ENCODE measurements at places on chromosomes 1 and 21. TPM values are rescaled to one million over a fixed set of nuclear protein-coding genes. Genes with fewer than 3 reads are reported as not detected.

DNA sequence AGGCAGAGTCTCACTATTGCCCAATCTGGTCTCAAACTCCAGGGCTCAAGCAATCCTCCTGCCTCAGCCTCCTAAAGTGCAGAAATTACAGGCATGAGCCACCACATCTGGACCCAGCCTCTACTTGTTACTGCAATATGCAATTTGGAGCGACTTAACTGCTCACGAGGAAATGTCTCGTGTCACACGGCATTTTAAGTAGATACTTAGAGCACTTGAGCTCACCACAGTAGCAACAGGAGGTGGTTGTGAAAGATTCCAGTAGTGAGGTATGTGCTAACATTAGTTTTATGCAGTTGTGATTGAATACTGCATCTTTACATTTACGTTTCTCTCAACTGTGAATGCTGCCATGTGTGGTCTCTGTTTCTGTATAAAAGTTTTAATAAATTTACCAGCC is 5.8 kb upstream of the NDUFV3 start:
- no peaks in the 10 kb centered on the region for H3K4me1 ChIP-seq
- no peak overlapping the region for H3K27ac ChIP-seq
- no peaks in the 10 kb centered on the region for H3K27me3 ChIP-seq
- peak; percentile 11 for DNase-seq

GRCh38 chr1:238346340-238346739 is 455.6 kb upstream of the ZP4 start:
- no peaks in the 10 kb centered on the region for H3K4me1 ChIP-seq
- H3K36me3 ChIP-seq, result no peaks in the 10 kb centered on the region
- no peaks in the 10 kb centered on the region for H3K27me3 ChIP-seq
- no peak overlapping the region for H3K4me3 ChIP-seq
- H3K27ac ChIP-seq, result no peak overlapping the region

GRCh38 chr1:55382806-55383305 is 167.7 kb upstream of the USP24 start:
- H3K4me1 ChIP-seq, result peaks cover 3% of the 10 kb centered on the region
- no peaks in the 10 kb centered on the region for H3K27me3 ChIP-seq
- no peaks in the 10 kb centered on the region for H3K36me3 ChIP-seq
- no peak overlapping the region for H3K27ac ChIP-seq
- no peak overlapping the region for H3K4me3 ChIP-seq
- DNase-seq, result peak; percentile 77

DNA sequence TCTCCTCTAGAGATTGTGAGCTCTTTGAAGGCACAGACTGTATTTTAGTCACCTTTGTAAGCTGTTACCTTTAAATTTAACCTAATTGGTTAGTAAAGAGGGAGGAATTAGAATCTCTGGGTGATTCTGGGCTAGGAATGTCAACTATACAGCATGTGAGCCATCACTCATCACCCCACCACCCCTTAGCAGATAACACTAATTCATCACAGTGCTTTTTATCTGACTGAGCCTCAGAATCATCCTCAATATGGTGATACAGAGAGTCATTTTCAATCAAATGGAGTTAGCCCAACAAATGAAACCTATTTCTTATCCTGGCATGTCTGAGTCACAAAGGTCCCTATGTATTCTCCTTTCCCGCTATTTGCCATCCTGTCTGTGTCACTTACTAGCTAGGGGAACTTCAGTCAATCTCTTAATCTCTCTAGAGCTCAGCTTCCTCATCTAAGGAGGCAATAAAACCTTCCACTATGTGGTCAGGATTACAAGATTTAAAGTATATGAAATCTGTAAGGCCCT is 13.3 kb downstream of the KCNJ10 start:
- no peaks in the 10 kb centered on the region for H3K4me1 ChIP-seq
- no peak for DNase-seq
- H3K27ac ChIP-seq, result no peak overlapping the region

- no peaks in the 10 kb centered on the region for H3K36me3 ChIP-seq
Measured at GRCh38 chr1:119485201-119485600, 21.8 kb upstream of the HSD3B1 start.

DNA sequence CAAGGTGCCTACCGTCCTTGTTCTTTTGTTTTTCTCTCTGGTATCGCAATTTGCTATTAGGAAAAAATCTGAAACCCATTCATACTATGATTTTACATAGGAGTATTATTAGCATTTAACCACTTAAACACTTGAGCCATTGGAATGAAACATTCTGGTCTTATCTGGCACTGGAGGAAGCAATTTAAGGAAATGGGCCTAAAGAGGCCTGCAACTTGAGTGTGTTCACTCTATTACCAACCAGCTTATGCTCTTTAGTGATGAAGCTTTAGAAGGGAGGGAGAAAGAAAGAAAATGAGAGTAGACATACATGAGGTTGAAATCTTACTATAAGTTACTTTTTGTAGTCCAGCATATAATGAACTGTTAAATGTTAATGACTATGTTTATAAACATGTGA is 5.7 kb downstream of the GJA5 start:
- peaks cover 19% of the 10 kb centered on the region for H3K4me1 ChIP-seq
- DNase-seq, result peak; percentile 72
- no peaks in the 10 kb centered on the region for H3K36me3 ChIP-seq
- no peak overlapping the region for H3K27ac ChIP-seq
- H3K4me3 ChIP-seq, result no peak overlapping the region

GRCh38 chr21:32331444-32332305 is 33.0 kb downstream of the MRAP start:
- H3K27ac ChIP-seq, result no peak overlapping the region
- H3K4me3 ChIP-seq, result no peak overlapping the region
- DNase-seq, result no peak
- peaks cover 17% of the 10 kb centered on the region for H3K36me3 ChIP-seq
- no peaks in the 10 kb centered on the region for H3K27me3 ChIP-seq
- no peaks in the 10 kb centered on the region for H3K4me1 ChIP-seq

TMEM52 gene
- total RNA-seq, result 6.1 TPM

SPRR4 gene
- not detected for total RNA-seq

PLA2G2A gene
- 33.1 TPM for total RNA-seq

LRRC7 gene
- 6.1 TPM for total RNA-seq

ATP6V1G3 gene
- total RNA-seq, result not detected

RERE gene
- total RNA-seq, result 207 TPM

ST6GALNAC3 gene
- 15.9 TPM for total RNA-seq

MEX3A gene
- total RNA-seq, result 8.1 TPM

Measured in lung (tissue), 17 donors.